NCI-H524 treated with DMSO at 0.1 percent for 48 hours (cell line): ENCODE measurements at places on chromosomes 2 and 18.

DNA sequence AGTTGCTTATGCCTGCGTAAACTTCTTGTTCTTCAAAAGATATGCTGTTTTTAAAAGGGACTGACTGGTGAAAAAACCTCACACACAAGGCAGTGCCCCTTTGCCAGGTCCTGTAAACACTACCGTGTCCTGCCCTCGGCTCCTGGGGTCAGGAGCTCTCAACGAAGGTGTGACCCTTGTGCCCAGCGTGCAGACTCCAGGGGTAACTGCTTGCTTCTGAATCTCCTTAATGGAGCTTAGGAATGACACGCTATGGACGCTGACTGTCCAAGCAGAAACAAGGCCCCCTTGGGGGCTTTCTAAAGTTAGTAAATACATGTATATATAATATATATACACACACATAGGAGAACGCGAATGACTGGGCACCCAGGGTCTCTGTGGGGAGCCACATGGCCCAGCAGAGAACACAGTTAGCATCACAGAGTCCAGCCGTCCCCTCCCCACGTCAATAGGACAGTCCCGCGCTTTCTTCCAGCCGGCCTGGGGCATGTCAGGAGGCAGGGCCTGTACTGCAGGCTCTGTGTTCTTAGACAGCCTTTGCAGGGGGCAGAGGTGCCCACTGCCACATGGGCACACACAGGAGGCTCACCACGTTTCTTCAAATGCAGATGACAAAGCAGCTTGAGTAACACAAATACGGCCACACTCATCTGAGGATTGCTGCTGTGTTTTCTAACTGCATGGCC, 96.1 kb downstream of the HDAC4 start:
- DNase-seq = no peak

GRCh38 chr2:3754280-3754679, 50.9 kb downstream of the DCDC2C start:
- DNase-seq = no peak

GRCh38 chr2:203971251-203971650, 34.7 kb downstream of the ICOS start:
- no peak for DNase-seq

GRCh38 chr2:120739438-120740090, 3.9 kb downstream of the GLI2 start:
- DNase-seq = no peak

DNA sequence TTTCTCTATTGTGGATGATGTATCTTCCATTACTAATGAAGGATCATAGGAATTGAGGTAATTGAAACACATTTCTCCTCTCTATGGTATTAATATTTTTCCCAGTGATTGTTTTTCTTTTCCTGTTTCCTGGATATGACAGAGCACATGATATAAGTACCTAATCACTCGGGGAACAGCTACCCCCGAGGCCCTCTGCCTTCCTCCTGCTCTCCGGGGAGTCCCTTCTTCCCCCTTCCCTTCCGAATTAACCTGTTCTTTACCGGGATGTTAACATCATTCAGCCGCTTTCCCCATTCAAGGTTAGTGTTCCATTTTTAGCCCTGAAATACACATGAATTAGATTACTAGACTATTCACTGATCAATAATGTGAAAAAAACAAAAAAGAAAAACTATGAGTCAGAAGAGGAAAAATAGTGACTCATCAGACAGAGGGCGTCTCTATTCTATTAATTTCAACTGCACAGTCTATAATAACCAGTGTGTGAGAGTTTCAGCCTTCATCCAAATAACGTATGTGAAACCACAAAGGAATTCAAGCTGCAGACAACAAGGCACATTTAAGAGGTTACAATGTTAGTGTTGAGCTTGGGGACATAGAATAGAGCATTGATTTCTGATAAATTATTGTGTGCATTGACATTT, 450.8 kb downstream of the DLGAP1 start:
- DNase-seq = no peak

DNA sequence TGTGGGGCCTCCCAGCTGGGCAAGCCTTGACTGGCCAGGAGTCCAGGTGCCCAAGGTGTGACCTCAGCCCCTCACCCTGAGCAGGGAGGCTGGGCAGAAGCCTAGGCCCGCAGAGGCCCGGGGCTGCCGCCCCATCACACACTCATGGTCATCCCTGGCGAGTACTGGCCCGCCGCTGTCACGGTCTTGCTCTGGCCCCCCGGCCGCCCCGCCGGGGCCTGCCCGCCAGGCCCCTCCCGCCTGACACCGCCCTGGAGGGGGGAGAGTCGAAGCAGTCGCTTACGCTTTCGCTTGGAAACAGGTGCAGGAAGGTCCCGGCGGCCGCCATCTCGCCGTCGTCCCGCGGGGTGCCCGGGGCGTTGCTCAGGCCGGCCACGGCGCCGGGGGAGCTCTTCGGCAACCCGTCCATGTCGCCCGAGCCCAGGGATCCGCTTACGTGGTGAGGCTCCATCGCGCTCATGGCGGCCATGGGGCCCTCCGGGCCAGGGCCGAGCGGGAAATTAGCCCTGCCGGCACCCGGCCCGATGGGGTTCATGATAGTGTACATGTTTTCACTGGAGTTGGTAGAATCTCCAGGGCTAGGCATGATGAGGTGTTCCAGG, 26.6 kb upstream of the ANKRD62 start:
- DNase-seq = no peak

- DNase-seq = no peak
Measured at GRCh38 chr2:39304200-39304599, 60.4 kb upstream of the CDKL4 start.

GRCh38 chr18:58453913-58454317, 175.0 kb downstream of the ALPK2 start:
- DNase-seq = no peak

DNA sequence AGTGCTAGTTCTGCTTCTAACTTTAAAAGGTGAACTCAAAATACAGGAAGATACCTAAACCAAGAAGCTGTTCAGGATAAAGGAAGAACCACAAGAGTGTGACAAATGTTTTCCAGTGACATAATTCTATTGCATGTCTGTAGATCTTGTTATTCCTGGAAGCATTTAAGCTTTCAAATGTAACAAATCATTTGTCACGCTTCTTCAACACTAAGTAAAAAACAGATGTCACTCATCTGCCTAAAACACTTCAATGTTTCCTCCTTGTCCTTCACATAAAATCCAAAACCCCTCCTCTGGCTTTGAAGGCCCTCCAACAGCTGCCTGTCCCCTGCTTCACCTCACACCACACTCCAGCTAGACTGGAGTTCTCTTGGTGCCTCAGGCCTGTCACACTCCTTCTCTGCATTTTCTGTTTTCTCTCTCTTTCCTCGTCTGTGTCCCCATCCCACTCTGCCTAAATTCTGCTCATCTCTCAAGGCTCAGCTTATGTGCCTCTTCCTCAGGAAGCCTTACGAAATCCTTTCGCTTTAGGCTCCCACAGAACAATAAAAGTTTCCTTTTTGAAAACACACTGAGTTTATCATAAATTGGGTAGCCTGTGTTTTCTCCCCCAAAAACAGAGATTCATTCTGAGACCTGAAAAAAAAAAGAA, 6.4 kb upstream of the CLEC4F start:
- DNase-seq = no peak

- DNase-seq = no peak
Measured at GRCh38 chr2:64362562-64363026, 91.4 kb upstream of the LGALSL start.

DNA sequence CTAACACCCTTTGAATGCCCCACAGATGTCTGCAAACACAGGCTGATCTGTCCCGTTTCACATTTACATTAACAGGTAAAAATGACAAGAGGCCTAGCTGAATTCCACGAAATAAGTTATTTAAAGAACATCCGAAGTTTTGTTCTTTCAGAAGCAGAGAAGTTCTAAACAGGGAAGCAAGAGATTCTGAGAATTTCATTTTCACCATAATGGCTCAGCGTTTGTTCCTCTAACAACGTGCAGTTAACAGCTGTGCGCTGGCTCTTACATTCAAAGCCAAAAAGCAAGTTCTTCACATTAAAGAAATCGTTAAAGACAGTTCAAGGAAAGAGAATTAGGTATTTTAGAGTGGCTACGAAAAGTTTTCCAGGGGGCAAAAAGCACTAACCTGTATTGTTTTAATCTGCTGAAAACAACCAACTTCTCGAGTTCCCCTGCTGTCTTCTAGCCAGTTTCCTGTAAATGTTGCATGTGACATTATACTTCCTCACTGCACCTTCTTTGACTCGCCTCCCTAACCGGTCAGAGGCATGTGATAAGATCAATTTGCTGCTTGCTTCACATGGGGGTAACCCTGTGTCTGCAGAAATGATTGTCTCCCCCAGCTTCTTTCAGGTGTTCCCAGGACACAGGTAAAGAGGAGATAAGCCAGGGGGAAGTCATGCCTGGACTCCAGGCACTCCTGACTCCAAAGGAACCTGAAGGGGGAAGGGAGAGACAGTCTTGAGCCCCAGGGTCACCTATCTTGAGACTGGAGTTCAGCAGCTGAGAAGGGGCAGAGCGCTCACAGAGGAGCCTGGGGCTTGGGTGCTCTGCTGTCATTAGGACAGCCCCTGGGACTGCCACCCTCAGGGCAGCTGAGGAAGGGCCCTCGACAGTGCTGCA, 36.8 kb upstream of the WIPF1 start:
- DNase-seq = no peak

- DNase-seq = no peak
Measured at GRCh38 chr18:74257083-74257482, 34.7 kb downstream of the CYB5A start.

DNA sequence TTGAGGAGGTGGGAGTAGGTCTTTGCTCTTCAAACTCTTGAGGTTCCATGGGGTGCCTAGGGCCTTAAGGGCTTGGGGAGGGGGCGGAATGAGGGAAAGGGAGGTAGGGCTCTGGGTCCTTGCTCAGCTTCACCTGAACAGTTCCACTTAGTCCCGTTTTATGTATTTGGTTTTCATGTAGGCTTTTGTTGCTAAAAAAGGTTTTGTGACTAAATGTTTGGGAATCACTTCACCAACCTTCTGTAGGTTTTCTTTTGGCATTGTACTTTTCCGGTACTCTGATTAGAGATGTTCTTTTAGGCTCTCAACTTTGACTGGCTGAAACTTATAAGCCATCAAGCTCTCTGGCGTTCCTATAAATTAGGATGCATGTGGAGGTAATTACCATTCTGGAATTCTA, 108.1 kb downstream of the MYCN start:
- DNase-seq = no peak

DNA sequence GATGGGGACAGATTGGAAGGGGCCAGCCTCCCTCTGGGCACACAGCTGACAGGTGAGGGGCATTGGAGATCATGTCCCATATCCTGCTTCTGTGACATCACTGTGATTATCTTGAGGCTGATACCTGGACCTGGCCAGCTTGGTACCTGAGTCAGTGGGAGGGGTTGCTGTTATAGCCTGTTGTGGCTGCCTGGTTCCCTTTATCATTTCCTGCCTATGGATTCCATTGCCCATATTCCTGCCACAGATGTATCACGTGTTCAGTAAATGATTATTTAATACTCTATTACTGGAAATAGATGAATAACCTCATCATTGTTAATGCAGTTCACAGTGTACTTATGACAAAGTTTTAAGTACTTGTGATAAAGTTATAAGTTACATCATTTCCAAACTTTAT, 7.8 kb upstream of the SCYGR1 start:
- DNase-seq = no peak

DNA sequence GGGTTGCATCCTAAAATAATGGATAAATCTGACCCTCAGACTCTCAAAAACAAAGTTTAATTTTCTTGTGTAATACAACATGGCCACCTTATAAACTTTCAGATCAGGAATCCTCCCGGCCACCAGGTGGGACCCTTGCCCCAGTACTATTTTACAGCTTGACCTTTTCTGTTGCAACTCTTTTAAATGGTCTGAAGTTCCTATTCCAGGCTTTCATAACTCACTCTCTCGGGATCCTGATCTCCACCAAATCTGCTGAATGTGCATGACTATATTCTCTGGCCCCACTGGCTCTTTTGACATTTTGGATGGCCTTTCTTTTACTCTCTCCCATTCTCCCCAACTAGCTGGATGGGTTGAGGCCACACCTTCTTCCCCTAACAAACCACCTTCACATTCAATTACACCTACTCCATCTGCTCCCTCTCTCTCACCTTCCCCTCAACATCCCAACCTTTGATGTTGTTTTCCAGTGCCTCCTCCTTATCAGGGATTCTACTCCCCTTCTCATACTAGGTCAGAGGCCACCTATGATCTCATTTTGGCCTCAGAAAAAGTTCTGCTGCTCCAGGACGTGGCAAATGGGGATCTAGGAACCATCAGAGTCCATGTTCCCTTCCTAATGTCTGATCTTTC, 70.8 kb downstream of the SESTD1 start:
- DNase-seq = no peak

- no peak for DNase-seq
Measured at GRCh38 chr18:43587538-43588153, 310.4 kb upstream of the SYT4 start.

- no peak for DNase-seq
Measured at GRCh38 chr2:52821631-52822030, 946.0 kb upstream of the CHAC2 start.

- no peak for DNase-seq
Measured at GRCh38 chr2:127661072-127661649, 14.2 kb downstream of the LIMS2 start.

DNA sequence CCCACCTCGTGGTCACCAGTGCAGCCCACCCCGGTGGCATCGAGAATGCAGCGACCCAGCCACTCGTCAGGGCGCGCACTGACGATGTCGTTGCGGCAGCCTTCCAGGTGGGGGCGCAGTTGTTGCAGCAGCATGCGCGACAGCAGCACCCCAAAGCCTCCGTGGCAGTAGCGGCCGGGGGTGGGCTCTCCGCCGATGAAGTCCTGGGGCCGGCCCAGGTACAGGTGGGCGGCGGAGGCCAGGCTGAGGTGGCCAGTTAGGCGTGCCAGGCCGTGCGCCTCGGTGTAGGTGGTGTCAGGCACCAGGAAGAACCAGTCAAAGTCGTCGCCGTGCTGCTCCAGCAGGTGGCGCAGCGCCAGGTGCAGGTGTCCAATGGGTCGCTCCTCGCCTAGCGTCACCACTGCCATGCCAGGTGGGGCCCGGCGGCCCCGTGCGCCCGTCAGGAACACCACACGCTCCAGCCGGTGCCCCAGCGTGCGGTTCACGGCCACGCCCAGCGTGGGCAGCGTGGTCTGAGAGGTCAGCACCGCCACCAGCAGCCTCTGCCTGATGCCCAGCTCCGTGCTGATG, 1.9 kb downstream of the CHPF start:
- DNase-seq = no peak

- no peak for DNase-seq
Measured at GRCh38 chr2:43745457-43745856, 28.4 kb upstream of the DYNC2LI1 start.

GRCh38 chr2:233084488-233084887, 24.3 kb downstream of the INPP5D start:
- DNase-seq = no peak

GRCh38 chr2:31785876-31786275, 205.1 kb upstream of the SRD5A2 start:
- DNase-seq = no peak

- peak; percentile 51 for DNase-seq
Measured at GRCh38 chr18:8982416-8983183, 119.9 kb upstream of the NDUFV2 start.

GRCh38 chr2:109400102-109400501, 213.7 kb downstream of the SEPTIN10 start:
- DNase-seq = no peak

DNA sequence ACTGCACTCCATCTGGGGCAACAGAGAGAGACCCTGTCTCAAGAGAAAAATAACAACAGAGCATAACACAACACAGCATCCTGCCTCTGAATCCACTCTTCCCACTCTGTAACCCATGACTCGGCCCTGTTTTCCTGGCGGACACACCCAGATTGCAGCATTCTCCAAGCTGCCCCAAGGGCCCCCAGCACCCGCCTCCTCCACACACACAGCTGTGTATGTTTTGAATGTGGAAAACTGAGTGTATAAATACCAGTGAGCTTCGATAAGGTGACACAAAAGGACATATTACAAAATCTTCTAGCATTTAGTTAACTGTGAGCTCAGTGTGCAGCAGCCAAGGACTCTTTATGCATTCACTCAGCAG, 13.0 kb downstream of the IMPA2 start:
- no peak for DNase-seq
